ENCODE measurements at places on chromosomes 16 and 17.

DNA sequence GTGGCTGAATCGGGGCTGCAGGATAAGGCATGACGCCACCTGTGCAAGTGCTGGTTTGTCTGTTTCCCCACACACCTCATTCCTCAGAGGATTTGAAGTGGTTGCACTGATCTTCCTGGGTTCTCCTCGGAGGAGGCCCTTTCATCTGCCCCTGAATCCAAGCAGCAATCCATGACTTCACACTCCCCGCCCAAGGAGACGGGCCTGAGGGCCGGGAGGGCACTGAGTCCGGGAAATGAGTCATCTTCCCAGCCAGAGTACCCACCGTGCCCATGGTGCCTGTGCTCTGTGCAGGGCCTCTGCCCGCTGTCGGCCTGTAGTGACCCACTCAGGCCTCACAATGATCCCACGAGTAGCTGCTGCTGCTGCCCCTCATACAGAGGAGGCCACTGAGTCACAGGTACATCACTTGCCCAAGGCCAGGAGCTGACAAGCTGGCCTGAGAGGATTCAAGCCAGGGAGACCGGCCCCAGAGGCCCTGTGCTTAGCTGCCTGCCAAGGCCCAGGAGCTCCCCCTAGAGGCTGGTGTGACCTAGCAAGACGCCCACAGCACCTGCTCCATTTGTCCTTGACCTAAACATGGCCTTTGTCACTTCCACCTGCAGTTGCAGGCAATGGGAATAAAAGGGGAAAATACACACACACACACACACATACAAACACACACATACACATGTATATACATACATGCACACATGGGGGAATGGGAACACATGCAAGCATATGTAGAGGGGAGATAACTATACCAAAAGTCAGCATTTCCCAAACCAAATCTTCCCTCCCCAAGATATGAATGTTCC is 240.0 kb downstream of the C16orf95 start:
- DNase-seq = no peak

- DNase-seq = no peak
Observed at GRCh38 chr16:72841506-72841905, 206.4 kb downstream of the ZFHX3 start.

DNA sequence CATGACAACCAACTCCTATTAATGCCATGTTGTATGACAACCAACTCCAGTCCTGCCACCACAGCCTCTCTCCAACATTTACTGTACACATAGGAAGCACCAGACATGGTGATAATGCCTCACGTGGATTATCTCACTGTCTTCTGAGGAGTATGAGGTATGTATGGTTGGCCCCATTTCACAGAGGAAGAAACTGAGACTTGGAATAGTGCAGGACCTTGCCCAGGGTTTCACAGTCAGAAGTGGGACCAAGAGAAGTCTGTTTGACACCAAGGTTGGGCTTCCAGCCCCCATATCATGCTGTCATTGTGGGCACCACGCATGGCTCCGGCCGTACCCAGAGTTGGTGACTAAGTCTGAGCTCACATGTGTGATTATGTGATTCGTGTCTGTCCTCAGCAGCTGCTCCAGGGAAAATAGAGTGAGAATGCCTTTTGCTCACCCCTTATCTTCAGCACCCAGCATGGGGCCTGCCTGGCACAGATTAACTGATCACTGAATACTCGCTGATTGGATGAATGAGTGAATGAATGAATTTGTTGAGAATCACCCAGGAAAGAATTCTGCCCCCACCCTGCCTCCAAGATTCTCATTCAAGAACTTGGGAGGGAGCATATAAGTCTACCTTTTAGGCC is 204.1 kb upstream of the NLRP1 start:
- DNase-seq = no peak

DNA sequence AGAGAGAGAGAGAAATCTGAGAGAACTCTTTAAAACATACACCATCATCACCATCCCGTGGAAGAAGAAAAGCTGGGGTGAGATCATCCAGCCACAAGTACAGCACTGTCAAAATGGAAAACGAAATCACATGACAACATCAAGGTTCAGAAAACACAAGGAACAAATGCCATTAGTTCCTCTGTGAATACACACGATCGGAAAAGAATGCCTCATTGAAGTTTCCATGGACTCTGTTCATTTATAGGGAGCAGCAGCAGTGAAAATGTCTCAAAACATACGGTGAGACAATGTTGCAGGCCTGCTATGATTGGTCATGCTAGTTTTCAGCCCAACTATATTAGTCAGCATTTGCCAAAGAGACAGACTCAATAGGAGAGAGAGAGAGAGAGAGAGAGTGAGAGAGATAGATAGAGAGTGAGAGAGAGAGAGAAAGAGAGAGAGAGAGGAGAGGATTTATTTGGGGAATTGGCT is 4.4 kb downstream of the CFAP97D1 start:
- DNase-seq = no peak

DNA sequence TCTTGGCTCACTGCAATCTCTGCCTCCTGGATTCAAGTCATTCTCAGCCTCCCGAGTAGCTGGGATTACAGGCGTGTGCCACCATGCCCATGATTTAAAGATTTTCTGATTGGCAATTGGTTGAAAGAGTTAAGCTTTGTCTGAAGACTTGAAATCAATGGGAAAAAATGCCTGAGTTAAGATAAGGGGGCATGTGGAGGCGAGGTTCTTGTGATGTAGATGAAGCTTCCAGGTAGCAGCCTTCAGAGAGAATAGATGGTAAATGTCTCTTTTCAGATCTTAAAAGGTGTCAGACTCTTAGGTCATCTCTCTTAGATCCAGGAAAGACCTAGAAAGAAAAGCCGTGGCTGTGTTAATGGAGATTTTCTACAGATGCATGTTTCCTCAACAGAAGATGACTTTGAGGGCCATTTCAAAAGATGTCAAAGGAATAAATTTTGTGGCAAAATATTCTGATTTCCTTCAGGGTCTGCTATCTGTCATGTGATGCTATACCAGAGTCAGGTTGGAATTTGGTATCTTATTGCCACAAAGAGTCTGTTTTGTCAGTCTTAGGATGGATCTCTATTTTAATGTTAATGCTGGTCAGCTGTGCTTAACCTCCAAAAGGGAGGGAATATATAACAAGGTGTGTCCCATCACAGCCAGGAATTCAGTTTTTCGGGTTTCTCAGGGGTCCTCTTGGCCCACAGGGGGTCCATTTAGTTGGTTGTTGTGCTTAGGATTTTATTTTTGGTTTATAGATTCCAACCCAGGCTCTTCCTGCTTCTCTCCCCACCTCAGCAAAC is 58.3 kb upstream of the AKTIP start:
- no peak for DNase-seq

DNA sequence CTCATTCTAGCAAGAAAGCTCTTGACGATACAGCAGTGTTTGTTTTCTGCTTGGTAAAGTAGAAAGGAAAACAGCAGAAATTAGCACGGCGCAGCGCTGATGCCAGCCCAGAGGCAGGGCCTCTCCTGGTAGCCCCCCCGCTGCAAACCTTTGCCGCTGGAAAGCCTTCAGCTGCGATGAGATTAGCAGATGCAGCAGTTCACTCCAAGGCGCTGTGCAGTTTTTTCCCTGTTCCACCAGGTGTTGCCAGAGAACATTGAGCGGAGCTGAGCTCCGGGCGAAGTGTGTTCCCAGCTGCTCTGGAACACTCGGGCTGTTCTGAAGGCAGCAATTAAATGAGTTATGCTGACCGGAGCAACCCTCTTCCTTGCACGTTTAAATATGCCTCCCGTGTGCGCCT is 72.5 kb downstream of the RBFOX1 start:
- no peak for DNase-seq

GRCh38 chr16:15451098-15451731 is 16.8 kb downstream of the BMERB1 start:
- no peak for DNase-seq

GRCh38 chr17:40548982-40549685 is 16.1 kb downstream of the CCR7 start:
- DNase-seq = no peak

- DNase-seq = no peak
Observed at GRCh38 chr17:82317394-82318168, at the start of gene CD7. TSS of gene CD7 (minus strand) at chr17:82317608. CDS start at chr17:82317495, 113 bp downstream.

GRCh38 chr16:68884401-68884800 is 41.1 kb downstream of the TANGO6 start:
- no peak for DNase-seq

GRCh38 chr17:40551091-40551878 is 14.0 kb downstream of the CCR7 start:
- no peak for DNase-seq

- no peak for DNase-seq
Observed at GRCh38 chr16:89616623-89617022, 3.2 kb downstream of the DPEP1 start.

- DNase-seq = no peak
Observed at GRCh38 chr17:18324140-18325050, 9.3 kb downstream of the SMCR8 start.

DNA sequence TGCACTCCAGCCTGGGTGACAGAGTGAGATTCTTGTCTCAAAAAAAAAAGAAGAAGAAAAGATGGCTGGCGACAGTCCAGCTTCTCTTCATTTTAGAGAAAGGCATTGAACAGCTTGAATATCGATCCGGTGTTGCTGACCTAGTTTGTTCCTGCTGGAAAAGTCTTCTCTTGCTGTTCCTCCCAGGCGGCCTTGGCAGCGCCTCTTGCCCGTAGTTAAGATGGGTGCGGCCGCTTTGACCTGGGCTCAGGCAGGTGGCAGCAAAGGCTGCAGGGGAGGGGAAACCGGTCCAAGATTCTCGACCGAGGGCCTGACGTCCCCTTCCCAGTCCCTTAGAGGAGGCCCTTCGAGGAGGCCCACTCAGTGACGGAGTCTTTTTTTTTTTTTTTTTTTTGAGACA is 3.8 kb upstream of the ZNF764 start:
- DNase-seq = no peak

GRCh38 chr16:84973776-84974523 is 37.4 kb downstream of the ZDHHC7 start:
- DNase-seq = no peak

GRCh38 chr17:13051915-13052314 is 34.1 kb upstream of the ELAC2 start:
- no peak for DNase-seq

DNA sequence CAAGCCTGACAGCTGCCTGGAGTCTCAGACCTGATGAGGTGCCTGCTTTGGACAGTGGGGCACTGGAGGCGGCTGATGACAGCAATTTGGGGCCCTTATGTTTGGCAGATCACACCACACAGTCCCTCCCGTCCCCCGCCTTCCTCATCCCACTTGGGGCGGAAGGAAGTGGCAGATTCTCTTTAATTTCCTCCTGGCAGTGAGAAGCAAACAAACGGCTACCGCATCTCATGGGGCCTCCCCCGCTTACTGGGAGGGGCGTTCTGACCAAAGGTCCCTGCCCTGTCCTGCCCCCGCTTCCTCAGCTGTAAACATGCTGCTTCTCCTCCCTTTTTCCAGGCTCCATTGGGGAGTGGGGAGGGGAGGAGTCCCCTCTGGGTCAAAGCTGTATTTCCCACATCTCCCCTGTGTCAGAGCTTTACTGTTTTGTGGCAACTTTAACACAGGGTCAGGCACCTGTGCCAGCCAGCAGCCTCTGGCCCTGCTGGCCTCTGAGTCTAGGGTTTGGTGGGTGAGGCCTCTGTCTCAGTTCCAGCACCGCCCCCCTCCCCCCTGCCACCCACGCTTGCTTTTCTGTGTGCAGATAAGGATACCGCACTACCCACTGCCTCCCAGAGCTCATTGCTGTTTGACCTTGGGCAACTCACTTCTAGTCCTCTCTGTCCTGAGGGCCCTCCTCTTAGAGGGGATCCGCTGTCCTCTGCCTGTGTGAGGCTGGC is 5.4 kb upstream of the NFATC3 start:
- peak; percentile 47 for DNase-seq

DNA sequence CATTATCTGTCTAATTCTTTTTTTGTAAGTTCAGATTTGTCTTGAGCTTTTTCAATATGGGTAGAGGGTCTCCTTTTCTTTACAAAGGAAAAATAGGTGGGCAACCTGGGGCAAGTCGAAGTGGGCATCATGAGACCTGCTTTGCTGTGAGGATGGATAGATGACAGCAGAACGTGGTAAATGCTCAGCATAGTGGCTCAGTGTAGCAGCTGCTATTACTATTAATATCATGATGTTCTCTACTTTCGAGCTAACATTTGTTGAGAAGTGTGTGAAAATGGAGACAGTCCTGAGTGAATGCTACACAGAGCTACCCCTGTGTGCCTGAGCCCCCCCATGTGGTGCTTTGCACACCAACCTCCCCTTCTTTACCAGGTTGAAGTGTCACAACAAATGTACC is 39.0 kb upstream of the LGALS9 start:
- DNase-seq = no peak

All from stimulated activated CD4-positive, alpha-beta T cell treated with anti-CD3 and anti-CD28 coated beads, TNF-alpha, amount 100 ng/mL, for 1 hour (primary cell).